ENCODE measurements at places on chromosomes 5 and 9.

DNA sequence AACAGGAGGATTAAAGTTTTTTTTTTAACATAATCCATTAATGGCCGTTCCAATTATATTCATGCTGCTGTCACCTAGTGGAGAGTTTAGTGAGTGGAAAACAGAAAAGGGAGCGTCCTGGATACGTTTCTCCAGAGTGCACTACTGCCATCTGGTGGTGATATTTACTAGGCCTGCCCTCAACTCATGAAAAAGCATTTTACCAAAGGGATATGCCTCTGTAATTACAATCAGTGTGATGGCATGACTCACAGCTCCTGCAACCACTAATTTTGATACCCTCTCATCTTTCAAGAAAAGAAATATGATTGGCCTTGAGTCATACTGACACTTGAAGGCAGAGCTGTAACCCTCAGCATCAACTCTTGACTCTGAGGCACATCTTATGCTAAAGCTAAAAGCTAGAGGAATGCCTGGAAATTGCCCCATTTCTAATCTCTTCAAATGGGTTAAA is 20.1 kb downstream of the MINAR2 start:
- DNase-seq = peak; percentile 87

DNA sequence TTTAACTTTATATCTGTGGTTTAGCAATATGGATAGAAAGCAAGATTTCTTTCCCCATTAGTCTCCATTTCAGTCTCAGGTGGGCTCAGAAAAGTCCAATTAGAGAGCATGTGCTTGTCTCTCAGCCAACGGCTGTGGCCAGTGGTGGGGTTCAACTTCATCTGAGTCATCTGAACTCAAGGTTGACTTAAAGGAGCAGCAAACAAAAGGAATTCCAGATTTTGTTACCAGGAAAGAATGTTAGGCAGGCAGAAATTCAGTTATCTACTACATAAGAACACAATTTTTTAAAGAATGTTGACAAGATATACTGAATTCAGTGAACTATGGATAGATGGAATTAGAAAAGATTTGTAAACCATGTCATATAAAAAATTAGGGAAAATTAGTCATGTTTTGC is 784.1 kb downstream of the MAT2B start:
- no peak for DNase-seq

DNA sequence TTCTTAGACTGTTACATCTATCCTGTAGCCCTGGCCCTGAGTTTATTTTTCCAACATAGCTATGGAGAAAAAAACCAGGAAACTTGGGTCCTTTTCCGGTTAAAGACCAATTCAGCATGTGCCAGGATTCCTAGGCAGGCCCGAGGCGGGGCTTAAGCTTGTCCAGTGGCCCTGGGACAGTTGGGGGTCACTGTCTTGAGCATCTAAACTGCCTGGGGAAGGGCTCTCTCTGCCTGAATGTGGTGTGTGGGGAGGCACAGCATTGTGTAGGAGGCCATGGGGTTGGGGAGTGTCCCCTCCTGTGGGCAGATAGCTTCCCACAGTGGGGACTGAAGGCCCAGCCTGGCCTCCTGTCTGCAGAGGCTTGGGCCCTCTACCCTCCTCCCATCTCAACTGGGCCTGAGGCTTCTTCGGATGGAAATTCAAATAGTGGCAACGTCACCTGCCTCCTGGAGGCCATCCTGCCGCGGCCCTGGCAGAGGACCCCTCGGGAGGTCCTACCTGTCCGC is 88.8 kb downstream of the PHF2 start:
- DNase-seq = no peak

DNA sequence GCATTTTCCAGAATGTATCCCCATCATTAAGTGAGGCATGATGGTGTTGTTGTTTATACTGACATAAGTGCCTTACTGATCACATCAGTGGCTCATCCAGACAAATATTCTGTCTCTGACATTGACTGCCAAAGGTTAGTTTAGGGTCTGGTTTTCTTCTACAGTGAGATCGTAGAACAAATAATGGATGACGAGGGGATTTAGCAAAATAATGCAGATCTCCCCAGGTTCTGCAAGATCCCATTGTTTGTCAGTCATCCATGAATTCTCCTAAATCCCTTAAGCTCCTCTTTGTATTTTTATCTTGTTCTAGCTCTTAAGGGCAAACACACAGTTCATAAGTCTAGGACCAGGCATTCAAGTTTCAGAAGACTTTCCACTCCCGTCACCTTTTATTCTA is 93.1 kb upstream of the DHFR start:
- no peak for DNase-seq

- no peak for DNase-seq
Observed at GRCh38 chr5:57594436-57594835, 111.8 kb upstream of the ACTBL2 start.

DNA sequence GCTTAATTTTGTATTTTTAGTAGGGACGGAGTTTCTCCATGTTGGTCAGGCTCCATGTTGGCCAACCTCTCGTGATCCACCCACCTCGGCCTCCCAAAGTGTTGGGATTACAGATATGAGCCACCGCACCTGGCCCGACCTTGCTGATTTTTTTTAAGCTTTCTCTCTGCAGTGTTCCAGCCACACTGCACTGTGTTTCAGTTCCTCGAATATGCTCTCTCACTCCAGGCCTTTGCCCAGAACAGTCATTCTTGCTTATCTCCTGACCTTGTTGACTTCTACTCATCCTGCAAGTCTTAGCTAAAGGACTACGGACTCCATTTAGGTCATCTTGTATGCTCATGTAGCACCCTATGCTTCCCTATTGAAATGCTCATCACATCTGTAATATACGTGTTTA is 3.3 kb downstream of the SNAPC3 start:
- no peak for DNase-seq

DNA sequence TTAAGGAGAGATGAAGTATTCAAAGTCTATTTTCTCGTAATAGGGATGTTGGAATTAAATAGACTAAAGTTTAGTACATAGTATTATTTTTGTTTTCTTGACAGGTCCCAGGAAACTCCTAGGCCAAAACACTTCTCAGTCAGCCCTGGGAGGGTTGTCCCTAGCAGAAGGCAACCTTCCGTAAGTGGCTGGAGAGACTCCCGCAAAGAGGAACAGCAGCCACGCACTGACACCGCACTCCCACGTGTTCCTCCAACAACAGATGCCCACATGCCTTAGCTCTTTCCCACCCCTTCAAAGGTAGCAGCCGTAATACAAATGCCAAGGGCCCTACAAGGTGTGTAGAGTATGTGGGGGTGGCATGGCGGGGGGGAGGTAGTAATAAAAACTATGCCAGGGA is 28.4 kb downstream of the PCDHGC5 start:
- DNase-seq = no peak

DNA sequence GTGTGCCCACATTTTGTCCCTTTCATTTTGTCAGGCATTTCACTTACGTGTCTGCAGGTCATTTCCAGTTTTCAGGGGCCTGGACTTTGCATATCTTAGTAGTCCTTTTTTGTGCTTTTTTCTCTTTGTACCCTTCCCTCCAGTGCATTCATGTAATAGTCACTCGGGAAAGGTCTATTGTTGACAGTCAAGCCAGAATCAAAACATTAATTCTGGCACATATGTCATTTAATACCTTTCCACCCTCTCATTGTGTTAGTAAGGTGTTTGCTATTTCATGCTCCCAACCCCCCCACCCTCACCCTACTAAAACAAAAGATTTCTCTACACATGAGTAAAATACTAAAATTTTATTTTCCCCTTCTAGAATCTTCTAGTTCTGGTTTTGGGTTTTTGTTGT is 42.7 kb downstream of the UGCG start:
- no peak for DNase-seq

DNA sequence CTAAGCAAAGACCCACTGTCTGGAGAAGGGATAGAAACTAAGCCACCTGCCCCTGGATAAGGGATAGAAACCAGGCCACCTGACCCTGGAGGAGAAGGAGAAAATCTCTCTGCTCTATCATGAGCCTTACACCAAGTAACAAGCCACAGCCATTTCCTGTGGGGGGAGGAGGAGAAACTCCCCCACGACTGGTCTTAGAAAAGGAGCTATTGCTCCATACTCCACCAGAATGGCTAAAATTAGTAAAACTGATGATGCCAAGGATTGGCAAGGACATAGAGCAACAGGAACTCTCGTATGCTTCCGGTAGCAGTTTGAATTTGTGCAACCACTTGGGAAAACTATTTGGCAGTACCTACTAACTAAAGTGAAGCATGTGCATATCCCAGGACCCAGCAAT is 70.8 kb downstream of the ACTL7B start:
- no peak for DNase-seq

- peak; percentile 9 for DNase-seq
Observed at GRCh38 chr5:56900858-56901578, 8.4 kb upstream of the SETD9 start.

GRCh38 chr5:171999877-172000276 is 6.6 kb downstream of the FBXW11 start:
- DNase-seq = no peak

GRCh38 chr5:132060501-132061161 is at the start of gene IL3:
Gene IL3, plus strand, starts transcription at chr5:132060655. Its CDS starts 52 bp downstream, at chr5:132060707.
- no peak for DNase-seq

- DNase-seq = no peak
Observed at GRCh38 chr5:158543539-158544387, 556.0 kb downstream of the EBF1 start.

GRCh38 chr5:82851471-82851870 is 225.7 kb downstream of the TMEM167A start:
- DNase-seq = no peak

DNA sequence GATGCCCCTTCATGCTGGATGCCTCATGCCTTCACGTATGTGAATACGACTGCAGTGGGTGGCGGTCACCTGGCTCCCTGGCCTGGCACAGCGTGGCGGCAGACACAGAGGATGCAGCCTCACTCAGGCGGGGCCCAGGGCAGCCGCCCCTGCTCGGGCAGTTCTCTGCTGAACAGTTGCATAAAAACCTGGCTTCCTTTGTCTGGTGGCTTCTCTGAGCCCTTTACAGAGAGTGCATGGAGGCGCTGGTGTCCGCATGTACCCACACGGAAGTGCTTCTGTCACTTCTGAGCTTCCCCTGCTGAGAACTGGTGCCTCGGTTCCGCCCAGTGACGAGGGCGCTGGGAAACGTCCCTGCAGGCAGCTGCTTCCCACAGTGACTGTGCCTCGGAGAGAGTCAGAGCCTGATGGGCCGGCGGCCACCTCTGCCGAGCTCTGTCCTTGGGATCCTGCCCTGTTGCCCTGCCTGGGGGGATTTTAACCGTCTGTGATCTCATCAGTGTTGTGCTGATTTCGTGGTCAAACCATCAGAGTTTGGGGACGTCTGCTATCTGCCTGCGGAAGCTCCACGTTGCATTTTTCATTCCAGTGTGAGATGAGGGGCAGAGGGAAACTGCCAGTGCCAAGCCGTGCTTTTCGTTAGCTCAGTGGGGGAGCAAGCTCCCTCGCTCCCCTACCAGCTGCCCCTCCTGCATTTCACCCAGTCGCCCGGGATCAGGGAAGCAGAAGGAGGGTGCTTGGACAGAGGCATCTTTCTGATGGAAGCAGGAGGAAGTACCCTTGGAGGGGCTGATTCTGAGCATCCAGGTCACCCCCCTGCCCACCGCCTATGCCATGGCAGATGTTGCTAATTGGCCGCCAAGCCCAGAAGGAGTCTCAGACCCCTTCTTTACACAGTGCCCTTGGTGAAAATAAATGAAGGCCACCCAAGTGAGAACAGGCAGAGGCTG is 153.0 kb upstream of the COL5A1 start:
- DNase-seq = no peak

DNA sequence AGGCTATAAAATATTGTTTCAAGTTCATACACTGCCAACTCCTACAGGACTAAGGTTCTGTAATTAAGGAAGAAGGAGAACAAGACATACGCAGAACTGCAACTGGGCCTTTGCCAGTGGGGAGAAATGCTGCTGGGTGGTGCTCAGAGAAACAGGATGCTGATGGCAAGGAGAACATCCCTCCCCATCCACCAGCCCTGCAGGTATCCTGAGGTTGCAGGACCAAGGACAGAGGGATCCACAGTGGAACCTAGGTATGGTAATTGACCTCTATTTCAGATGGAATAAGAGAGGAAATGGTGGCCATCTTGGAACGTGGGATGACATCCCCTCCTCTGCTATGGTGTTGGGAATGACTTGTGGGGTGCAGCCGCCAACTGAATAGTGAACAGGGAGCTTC is 206.3 kb upstream of the S1PR3 start:
- DNase-seq = no peak

DNA sequence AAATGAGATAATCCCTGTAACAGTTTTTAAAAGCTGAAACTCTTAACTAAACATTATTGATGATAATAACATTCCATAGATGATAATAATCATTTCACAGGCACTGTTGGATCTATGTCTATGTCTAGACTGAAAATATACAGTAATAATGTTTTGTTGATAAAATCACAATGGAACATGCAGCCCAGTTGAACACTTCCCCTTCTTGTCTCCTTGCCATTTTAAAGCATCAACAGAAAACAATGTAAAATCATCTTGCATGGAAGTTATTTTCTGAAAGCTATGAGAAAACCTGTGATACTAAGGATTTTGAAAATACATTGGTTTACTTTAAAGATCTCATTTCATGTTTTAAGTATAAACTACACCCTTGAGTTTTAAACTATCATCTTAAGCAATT is 1.9 kb downstream of the GAPT start:
- no peak for DNase-seq

DNA sequence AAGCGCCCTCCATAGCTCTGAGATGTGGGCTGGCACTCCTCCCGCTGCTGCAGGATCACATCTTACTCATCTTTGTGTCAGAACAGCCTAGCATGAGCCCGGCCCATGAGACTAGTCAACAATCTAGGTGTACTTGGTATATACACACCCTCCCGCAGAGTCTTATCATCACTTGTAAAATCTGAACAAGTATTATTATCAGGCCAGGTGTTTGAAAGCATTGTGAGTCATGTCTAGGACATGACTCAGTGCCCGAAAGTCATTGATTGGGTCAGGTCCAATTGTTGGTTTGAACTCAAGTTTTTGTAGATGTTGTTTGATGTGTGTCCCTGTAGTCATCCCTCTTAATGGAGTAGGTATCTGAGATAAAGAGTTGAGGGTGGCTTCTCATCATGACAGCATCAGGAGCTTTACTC is 108.7 kb downstream of the CFAP90 start:
- DNase-seq = no peak
